ENCODE measurements at places on chromosomes 4 and X.

GRCh38 chr4:151048913-151049312 is 33.8 kb upstream of the LRBA start:
- no peak for DNase-seq

GRCh38 chrX:41630091-41630490 is 58.7 kb upstream of the GPR34 start:
- no peak for DNase-seq

GRCh38 chrX:35880601-35881000 is 38.9 kb upstream of the CFAP47 start:
- DNase-seq: no peak

GRCh38 chrX:45479835-45480422 is 279.3 kb upstream of the DIPK2B start:
- DNase-seq: peak; percentile 59

DNA sequence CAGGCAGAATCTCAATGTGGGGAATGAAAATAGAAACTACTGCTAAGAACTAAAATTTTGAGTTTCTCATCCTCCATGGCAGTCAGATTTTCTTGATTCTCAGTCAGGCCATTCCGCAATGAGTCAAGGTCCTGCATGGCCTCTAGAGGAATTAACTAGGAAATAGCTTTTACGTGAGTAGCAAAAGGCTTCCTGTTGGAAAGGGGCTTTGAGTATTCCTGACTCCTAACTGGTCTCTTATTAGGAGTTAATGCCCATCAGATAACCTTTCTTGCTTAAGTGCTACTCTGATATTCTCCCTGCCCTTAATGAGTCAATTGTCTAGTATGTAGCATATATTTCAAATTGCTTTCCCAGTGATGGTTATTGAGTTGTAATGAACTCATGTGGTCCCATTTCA is 65.7 kb upstream of the ARHGAP24 start:
- no peak for DNase-seq

DNA sequence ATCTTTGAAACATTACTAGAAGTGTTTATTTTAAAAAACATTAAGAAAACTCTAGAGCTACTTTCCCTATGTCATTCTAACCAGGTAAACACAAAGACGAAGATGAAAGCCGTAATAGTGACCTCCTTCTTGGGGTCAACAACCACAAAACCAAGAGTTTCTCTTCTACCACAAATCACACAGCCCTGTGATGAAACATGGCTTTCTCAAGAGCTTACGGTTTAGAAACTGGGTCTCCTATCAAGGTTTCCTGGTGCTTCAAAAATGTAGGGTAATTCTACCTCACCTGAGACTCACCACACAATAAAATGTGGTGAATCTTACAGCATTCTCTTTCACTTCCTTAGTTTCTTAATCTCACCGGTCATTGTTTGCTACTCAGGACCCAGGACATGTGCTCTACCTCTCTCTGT is 50.9 kb downstream of the CORIN start:
- DNase-seq: no peak

GRCh38 chrX:10470009-10470408 is 150.4 kb downstream of the MID1 start:
- no peak for DNase-seq

- DNase-seq: no peak
Observed at GRCh38 chrX:154596290-154596929, 11.5 kb downstream of the CTAG1A start.

DNA sequence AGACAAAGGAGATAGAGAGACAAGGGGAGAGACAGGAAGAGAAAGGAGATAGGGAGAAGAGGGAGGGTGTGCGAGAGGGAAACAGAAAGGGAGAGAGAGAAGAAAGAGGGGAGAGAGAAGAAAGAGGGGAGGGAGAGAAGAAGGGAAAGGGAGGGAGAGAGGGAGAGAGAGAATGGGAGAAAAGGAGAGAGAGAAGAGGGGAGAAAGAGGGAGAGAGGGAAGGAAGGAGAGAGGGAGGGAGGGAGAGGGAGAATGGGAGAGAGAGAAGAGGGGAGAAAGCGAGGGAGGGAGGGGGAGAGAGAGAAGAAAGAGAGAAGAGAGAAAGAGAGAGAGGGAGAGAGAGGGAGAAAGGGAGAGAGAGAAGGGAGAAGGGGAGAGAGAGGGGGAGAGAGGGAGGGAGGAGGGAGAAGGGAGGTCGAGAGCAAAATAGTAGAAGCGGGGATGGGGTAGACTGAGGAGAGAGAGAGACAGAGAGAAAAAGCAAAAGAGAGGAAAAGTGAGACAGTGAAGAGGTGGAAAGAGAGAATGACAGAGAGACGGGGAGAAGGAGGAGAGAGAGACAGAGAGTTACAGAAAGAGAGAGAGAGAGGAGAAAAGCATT is 218.2 kb downstream of the DHRSX start:
- DNase-seq: no peak

- DNase-seq: peak; percentile 46
Observed at GRCh38 chr4:121778991-121779628, 14.1 kb upstream of the SMIM43 start.
